Thyroid gland (tissue), 4 donors: ENCODE measurements at places on chromosomes 3 and 15. TPM values are rescaled to one million over a fixed set of nuclear protein-coding genes. Genes with fewer than 3 reads are reported as not detected.

DNA sequence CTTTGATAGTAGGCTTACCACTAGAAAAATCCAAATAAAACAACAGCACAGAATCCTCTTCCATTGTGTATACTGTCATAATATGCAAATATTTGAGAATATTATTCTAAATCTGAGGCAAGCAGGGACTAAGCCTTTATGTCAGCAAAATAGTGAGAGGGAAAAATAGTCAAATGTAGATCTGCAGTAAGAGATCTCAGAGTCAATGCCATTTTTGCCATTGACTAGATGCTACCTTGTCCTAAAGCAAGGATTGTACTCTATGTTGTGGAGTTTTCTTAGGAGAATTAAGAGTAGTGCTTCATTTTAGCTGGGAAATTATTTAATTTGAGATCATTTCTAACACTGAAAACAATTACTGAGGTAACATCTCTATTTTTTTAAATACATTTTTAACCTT is 50.2 kb downstream of the IQCH start:
- H3K4me3 ChIP-seq = no peak overlapping the region
- no peaks in the 10 kb centered on the region for H3K36me3 ChIP-seq
- H3K27me3 ChIP-seq = no peaks in the 10 kb centered on the region
- no peak overlapping the region for H3K27ac ChIP-seq
- no peak for DNase-seq

GRCh38 chr3:40680685-40681657 is 156.2 kb downstream of the ZNF621 start:
- no peak overlapping the region for H3K27ac ChIP-seq
- no peak for DNase-seq
- H3K4me3 ChIP-seq = no peak overlapping the region
- no peaks in the 10 kb centered on the region for H3K4me1 ChIP-seq
- H3K27me3 ChIP-seq = no peaks in the 10 kb centered on the region

Gene GUCA1C
- total RNA-seq = not detected

GRCh38 chr3:56303487-56303886 is 164.8 kb downstream of the ERC2 start:
- H3K36me3 ChIP-seq = no peaks in the 10 kb centered on the region
- H3K27me3 ChIP-seq = no peaks in the 10 kb centered on the region
- DNase-seq = peak; percentile 33
- no peak overlapping the region for H3K4me3 ChIP-seq
- no peaks in the 10 kb centered on the region for H3K4me1 ChIP-seq
- H3K27ac ChIP-seq = no peak overlapping the region

Gene CYP8B1
- total RNA-seq = not detected

Gene PEX5L
- 0.13 TPM for total RNA-seq

- no peak overlapping the region for H3K4me3 ChIP-seq
- no peak overlapping the region for H3K27ac ChIP-seq
- no peaks in the 10 kb centered on the region for H3K27me3 ChIP-seq
- H3K4me1 ChIP-seq = no peaks in the 10 kb centered on the region
- H3K36me3 ChIP-seq = no peaks in the 10 kb centered on the region
- no peak for DNase-seq
Measured at GRCh38 chr3:147960786-147961185, 551.6 kb downstream of the ZIC1 start.

GRCh38 chr3:151285940-151286339 is 7.6 kb upstream of the P2RY14 start:
- H3K4me1 ChIP-seq = no peaks in the 10 kb centered on the region
- DNase-seq = no peak

GRCh38 chr15:100053474-100054121 is 288.2 kb downstream of the ADAMTS17 start:
- H3K27me3 ChIP-seq = no peaks in the 10 kb centered on the region
- no peak overlapping the region for H3K27ac ChIP-seq
- DNase-seq = no peak
- no peaks in the 10 kb centered on the region for H3K4me1 ChIP-seq
- no peak overlapping the region for H3K4me3 ChIP-seq

DNA sequence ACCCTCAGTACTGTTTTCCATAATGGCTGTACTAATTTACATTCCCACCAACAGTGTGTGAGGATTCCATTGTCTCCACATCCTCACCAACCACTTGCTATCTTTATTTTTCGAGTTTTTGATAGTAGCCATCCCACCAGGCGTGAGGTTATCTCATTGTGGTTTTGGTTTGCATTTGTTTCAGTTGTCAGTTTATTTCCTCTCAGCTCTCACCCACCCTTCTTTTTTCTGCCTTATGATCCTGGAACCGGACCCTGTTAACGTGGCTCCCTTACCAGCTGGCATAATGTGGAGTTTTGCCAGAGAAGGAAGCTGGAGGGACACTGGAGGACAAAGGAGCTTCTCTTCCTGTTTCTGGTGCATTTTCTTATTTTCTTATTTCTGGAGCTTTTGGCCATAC is 25.1 kb upstream of the SH3GL3 start:
- H3K4me1 ChIP-seq = no peaks in the 10 kb centered on the region
- no peak overlapping the region for H3K27ac ChIP-seq
- DNase-seq = no peak
- no peaks in the 10 kb centered on the region for H3K27me3 ChIP-seq
- H3K36me3 ChIP-seq = no peaks in the 10 kb centered on the region

DNA sequence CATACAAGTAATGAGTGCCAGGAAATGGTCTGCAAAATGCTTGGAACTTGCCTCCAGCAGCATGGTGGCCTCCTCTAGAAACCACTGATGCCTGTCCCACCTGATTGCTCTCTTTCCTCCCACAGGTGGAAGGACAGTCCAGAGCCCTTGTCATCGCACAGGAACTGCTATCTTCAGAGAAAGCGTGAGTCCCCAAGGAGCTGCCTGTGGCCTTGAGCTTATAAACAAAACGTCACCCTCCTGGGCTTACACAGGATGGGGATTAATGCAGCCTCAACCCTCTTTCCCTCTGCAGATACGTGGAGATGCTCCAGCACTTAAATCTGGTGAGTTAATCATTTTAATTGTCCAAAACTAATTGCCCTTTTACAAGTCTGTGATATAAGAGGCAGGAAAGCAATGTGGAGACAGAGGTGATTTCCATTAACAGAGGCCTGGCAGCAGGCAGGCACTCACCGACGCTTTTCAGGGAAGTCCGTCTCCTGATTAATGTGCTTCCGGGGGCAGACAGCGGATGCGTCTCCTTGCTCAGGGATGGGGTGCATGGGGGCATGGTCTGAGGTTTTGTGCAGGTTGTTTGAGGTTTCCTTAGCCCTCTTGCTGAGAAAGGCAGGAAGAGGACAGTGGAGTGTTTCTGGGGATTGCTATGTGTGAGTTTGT is 61.8 kb downstream of the FGD5 start:
- H3K4me3 ChIP-seq = no peak overlapping the region
- no peaks in the 10 kb centered on the region for H3K4me1 ChIP-seq
- DNase-seq = no peak
- no peaks in the 10 kb centered on the region for H3K27me3 ChIP-seq
- H3K27ac ChIP-seq = no peak overlapping the region

DNA sequence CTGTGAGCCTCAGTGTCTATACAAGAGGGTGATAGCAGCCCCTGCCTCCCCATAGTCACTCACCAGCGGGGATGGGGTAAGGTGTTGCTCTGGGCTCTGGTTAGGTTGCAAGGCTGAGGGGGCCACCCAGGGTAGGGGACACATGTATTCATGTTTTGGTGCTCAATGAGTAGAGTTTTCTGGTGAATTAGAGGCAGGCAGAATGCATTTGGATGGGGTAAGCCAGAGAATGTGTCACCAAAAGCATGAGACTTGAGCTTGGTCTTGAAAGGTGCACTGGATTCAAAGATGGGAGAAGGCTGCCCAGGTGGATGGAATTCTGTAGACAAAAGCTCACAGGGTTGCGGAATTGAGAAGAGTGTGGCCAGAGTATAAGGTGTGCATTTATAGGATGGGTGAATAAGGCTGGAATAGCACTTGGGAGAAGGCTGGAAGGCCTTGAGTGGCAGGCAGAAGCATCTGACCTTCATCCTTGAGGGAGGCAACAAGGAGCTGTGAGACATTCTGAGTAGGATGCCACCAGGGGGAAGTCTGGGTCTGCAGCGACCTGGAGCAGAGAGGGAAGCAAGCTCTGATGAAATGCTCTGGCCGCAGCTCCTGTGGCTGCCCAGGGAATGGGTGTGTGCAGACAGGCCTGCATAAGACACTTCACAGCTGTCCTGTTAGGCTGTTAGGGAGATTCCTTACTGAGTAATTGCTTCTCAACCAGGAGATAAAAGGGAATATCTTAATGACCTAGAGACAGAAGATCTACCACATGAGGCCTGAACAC is 149.6 kb downstream of the CHDH start:
- no peak overlapping the region for H3K27ac ChIP-seq
- DNase-seq = no peak
- no peak overlapping the region for H3K4me3 ChIP-seq
- H3K36me3 ChIP-seq = no peaks in the 10 kb centered on the region
- no peaks in the 10 kb centered on the region for H3K4me1 ChIP-seq
- H3K27me3 ChIP-seq = no peaks in the 10 kb centered on the region

- H3K27me3 ChIP-seq = no peaks in the 10 kb centered on the region
- H3K27ac ChIP-seq = no peak overlapping the region
- H3K4me1 ChIP-seq = peaks cover 12% of the 10 kb centered on the region
- H3K4me3 ChIP-seq = no peak overlapping the region
Measured at GRCh38 chr3:36904641-36905040, 40.2 kb downstream of the TRANK1 start.

Gene ATP13A5
- 3.5 TPM for total RNA-seq

- no peaks in the 10 kb centered on the region for H3K4me1 ChIP-seq
- no peak overlapping the region for H3K27ac ChIP-seq
- no peak overlapping the region for H3K4me3 ChIP-seq
Measured at GRCh38 chr3:157633241-157633640, 130.0 kb upstream of the VEPH1 start.

DNA sequence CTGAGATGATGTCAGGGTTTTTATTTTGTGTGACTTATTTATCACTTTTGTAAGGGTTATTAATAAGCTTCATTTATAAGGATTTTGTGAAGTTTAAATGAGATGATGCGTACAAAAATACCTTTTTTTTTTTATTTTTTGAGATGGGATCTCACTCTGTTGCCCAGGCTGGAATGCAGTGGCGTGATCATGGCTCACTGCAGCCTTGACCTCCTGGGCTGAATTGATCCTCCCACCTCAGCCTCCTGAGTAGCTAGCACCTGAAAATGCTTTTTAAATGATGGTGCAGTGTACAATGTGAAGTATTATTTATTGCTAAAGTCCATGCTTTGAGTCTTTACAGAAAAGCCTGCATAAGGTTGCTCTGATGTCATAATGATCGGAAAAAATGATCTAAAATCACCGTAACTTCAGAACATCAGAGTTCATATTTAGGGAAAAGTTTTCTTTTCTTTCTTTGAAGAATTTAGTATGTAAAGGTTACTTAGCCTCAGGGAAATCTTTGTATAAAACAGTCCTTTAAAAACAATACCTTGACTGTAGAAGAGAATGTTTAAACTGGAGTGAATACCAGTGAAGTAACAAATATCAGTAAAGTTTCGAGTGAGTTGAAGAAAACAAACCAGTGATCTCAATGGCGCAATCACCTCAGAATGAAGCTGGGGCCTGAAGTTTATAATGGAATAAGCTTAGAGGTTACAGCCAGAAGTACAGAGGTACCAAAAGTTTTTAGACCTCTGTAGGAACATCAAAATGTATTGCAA is 29.7 kb downstream of the TCF12 start:
- H3K27me3 ChIP-seq = no peaks in the 10 kb centered on the region
- H3K4me1 ChIP-seq = peaks cover 17% of the 10 kb centered on the region
- DNase-seq = no peak
- no peak overlapping the region for H3K4me3 ChIP-seq
- H3K36me3 ChIP-seq = no peaks in the 10 kb centered on the region
- H3K27ac ChIP-seq = no peak overlapping the region

DNA sequence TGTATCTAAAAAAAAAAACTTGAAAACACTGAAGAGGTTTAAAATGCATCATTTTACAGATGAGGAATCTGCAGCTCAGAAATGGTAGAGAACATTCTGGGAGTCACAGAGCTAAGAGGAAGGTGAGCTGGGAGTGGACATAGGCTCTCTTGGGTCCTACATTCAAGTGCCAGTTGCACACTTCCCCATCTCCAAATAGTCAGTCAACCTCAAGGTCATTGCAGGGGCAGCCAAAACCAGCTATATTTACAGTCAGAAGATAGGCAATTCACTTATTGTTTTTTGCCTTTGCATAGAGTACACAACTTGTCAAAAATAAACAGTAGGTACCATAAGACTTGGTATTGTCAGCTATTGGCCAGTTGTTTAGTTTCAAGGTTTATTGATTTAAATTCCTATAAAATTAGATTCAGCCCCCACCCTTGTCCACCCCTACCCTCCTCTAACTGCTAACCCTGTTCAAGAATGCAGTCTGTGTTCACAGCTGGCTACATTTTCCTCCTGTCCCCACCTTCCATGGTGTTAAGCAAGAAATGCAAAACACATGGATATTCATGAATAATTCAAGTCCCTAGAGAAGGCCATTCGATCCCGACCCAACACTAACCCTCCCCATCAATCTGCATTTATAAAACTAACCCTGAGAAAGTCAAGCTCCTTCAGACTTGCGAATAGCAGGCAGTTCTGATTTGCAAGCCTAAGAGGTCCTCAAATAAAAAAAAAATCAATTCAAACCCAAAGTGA is 567.0 kb upstream of the MCTP2 start:
- DNase-seq = no peak
- no peaks in the 10 kb centered on the region for H3K36me3 ChIP-seq
- H3K27ac ChIP-seq = no peak overlapping the region

DNA sequence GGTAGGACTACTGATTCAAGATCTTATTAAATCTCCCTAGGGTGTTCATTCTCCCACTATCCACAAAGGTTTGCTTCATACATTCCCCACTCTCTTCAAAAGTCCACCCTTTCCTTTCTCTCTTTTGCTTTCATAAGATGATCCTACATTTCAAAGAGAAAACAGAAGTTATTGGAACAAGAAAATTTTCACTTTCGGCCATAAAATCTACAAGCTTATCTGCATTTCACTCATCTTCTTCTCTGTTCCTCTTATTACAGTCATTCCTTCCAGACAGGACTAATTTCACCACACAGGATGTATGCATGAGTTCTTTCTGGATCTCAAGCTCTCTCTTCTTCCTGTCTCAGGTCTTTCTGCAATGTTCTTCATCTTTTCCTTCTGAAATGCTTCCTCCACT is 238.7 kb downstream of the ISL2 start:
- no peaks in the 10 kb centered on the region for H3K27me3 ChIP-seq
- no peak for DNase-seq
- H3K4me1 ChIP-seq = peaks cover 6% of the 10 kb centered on the region
- H3K4me3 ChIP-seq = no peak overlapping the region

Gene CPN2
- total RNA-seq = not detected

DNA sequence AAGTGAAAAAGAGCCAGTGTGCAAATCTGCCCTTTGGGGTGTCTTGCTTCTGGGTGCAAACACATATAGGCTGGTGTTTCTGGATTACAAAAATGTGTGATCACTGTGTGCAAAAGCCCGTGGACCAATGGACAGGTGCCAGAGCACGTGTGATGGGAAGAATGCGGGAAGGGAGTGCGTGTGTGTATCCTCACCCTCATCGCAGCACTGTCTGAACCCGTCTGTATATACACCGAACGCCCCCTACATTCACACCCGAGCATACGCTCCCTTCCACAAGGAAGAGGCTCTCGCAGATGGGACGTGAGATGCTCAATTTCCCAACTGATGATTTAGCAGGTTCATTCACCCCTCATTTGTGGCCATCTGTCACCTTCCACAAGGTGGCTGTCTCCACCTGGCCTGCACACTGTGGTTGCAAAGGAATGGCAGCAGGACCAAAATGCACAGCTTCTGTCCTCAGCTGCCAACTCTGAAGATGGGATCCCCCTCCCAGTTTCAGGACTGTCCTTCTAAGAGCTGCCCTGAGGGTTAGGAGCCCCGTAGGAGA is 19.4 kb upstream of the SLC6A1 start:
- no peak overlapping the region for H3K27ac ChIP-seq
- DNase-seq = no peak
- H3K36me3 ChIP-seq = no peaks in the 10 kb centered on the region

Gene CTXN2
- total RNA-seq = not detected
